ENCODE measurements at places on chromosomes 1 and 21.

DNA sequence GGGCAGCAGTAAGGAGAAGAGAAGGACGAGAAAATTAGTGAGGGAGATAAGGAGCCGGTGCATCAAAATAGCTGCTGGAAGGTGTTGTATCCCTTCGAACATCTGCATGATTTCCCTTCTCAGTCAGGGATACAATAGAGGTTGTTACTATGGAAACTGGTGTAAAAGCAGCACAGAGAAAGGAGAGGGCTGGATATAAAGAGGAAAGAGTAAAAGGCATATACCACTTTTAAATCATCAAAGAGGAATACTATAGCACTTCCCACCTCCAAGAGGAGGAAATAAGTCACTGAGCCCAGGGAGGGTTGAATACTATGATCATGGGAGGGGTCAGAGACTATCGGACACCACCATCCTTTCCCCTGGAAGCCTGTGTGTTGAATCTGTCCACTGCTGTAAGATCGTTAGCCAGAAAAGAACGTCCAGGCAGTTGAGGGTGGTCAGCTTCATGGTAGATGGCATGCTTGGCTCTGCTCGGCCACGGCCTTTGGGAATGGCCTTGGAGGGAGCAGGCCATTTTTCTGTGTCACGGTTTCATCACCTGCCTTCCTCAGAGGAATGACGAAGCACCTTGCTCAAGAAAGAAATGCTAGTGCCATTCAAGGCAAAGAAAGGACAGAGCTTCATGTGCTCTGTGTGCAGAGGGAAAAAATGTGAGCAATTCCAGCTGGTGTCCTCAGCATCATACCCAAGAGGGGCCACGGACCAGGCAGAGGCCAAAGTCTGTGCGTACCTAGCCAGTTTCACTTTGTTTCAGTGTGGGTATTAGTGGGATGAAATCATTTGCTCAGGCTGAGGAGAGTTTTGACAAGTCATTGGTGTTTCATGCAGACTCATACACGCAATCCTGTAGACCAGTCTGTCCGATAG is 64.2 kb downstream of the IRF2BP2 start:
- DNase-seq = no peak

DNA sequence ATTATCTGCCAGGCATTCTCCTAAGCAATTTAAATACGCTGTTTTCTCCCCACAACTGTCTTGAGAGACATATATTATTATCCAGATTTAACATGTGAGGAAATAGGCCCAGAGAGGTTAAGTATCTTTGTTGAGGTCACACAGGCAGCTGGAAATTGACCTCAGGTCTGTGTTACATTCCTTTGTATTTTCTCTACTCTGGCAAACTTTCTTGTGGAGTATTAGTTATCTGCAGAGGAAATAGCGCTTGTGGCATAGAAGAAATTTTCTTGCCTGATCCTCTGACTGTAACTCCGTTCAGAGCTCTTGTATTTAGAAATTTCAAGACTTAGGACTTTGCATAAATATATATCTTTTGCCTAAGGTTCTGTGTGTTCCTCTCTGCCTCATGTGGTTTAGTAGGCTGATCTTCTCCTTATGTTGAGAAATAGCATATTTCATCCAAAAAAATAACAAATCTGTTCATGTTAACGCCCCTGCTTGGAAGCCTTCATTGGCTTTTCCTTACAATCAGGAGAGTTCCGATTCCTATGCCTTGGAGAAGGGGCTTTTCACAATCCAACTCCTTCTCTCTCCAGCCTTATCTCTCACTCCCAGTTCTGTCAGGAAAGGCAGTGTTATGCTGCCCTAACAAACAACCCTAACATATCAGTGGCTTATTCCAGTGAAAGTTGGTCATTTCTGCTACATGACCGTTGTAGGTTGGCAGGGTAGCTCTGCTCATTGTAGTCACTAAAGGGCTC is 2.5 kb upstream of the JUN start:
- DNase-seq = no peak

- DNase-seq = no peak
These were observed 16.5 kb upstream of the LCE2D start for GRCh38 chr1:152646656-152647055.

DNA sequence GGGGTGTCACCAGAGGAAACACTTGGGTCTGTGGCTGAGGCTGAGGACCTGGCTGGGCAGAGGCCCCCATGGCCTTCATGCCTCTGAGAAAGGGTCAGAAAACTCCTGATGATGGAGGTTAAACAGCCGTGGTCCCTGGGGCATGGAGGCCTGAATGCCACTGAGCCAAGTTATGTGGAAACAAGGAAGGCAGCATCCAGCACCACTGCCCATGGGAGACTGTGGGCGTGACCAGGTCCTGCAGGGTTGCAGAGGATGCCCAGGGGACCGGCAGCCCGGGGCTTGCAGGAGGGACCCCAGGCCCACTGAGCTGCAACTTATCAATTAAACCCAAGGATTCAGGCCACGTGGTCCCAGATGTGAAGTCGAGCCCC is 18.9 kb upstream of the COL6A2 start:
- DNase-seq = no peak

DNA sequence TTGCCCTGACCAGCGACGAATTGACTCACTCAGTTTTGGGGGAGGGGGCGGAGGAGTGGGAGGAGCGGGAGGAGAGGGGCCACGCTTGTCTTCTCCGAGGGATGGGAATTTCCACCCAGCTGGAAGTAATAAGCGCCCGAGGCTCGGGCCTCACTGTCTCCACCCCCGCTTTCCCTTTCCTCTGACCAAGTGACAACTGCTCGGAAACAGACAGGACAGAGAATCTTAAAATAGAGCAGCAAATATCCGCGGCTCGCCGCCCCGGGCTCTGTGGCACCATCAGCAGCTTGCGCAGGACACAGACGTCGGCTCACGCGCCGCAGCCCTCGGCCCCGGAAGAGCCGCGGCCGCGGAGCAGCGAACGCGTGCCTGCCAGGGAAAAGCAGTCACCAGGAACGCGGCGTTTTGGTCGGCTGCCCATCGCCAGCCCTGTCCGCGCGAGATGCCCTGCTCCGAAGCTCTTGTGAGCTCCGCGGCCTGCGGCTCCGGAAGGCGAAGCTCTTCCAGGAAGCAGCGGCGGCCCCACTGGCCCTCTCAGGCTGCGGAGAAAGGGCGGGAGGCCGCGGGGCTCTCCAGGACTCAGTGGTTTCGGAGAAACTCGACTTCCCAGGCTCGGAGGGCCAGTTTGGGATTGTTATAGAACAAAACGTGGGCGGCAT is 10.7 kb upstream of the RGS16 start:
- peak; percentile 44 for DNase-seq

GRCh38 chr1:235892734-235893413 is 26.2 kb upstream of the LYST start:
- DNase-seq = no peak

DNA sequence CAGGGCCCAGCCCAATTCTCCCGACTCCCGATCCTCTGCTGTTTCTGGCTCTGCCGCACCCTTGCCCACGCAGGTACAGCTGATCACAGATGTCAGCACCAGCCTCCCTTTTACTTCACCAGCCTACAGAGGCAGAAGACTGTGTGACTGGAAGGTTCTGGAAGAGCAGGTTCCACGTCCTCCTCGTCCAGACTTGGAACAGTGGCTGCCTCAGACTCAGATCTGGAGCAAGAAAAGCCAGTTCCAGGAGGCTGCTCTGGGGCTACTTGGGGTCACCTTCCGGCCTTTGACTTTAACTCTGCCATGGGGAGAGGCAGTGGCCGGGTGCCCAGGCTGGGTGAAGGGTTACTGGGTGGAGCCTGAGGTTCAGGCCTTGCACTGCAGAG is 16.1 kb upstream of the KLHDC7A start:
- DNase-seq = no peak

DNA sequence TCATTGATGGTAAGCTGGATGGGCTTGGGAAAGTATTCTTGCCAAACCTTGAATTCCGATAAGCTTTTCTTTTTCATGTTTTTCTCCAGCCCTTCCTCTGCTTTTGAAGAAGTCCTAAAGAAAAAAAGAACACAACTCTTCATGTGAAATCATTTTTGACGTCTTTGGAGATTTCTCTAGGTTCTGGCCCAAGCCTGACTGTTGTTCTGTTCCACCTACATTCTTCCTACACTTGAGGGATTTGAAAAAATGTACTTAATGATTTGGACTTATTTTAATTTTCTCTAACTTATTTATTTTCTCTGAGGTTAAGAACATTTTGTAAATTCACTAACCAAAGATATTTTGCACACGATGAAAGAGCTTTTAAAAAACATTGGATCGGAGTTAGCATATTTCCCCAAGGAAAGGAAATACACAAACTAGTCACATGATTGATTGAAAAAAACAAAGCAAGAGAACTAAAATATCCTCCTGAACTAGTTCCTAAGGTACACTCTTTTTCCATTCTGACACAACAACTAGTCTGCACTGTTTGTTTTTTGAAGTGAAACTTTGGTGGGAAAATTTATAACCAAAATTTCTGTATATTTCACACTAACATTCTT is 82.3 kb downstream of the LTN1 start:
- no peak for DNase-seq

GRCh38 chr21:32921632-32922230 is 104.0 kb upstream of the OLIG2 start:
- DNase-seq = peak; percentile 25

DNA sequence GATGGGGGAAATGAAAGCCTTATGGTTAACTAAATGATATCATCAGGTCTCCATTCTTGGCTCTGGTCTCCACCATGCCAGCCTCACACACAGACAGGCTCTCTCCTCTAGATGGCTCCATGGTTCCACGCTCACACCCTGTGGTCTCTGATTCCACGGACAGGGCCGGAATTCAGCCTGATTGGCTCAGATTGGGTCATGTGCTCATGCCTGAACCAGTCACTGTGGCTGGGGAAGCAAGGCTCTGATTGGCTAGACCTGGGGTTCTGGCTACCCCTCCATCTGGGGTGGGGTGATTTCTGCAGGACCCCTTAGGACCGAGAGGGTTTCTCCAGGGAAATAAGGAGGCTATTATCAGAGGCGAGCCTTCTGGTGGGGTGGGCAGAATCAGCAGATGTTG is 277.0 kb downstream of the PTPRU start:
- no peak for DNase-seq

DNA sequence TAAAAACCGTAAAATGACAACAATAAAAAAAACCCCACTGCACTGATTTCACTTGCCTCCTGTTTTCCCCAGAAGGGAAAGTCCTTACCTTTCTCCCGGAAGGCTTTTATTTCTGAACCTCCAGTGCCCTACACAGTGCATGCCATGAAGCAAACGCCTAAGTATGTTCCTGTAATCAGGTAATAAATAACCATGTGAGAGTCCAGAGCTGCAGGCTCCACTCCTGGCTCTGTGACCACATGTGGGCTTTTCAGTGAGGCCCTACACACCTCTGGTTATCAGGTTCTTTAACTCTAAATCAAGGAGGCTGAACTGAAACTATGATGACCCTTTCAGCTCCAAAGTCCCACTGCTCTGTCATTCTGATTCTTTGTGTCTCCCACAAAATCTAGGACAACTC is 20.8 kb upstream of the NR5A2 start:
- DNase-seq = no peak

DNA sequence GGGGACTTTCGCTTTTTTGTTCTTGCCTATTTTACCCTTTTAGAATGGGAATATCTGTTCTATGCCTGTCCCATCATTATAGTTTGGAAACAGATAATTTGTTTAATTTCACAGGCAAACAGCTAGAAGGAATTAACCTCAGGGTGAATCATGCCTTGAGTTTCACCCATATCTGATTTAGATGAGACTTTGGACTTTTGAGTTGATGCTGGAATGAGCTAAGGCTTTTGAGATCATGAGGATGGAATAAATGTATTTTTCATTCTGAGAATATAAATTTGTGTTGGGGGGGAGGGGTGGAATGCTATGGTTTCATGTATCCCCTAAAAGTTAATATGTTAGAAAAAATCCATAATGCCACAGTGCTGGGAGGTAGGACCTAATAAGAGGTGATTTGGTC is 56.1 kb upstream of the TACSTD2 start:
- no peak for DNase-seq

DNA sequence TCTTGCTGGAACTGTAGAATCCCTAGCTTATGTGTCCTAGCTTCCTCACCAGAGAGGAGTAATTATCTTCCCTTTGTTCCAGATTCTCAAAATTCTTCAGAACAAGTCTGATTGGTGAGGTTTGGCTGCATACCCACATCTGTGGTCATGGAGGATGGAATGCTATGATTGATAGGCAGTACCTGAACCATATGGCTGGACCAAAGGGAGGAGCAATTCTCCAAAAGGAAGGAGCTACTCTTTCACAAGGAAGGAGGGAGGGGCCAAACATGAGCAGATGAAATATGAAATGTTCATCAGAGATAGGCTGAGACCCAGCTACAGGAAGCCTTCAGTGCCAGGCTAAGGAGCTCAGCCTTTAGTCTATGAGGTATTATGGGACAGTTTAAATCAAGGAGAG is 5.0 kb upstream of the RNF19B start:
- no peak for DNase-seq

- DNase-seq = no peak
These were observed 51.5 kb upstream of the SCYL3 start for GRCh38 chr1:169945181-169945580.

- DNase-seq = no peak
These were observed 16.3 kb upstream of the CD2 start for GRCh38 chr1:116737855-116738321.

GRCh38 chr1:236149696-236150228 is 7.4 kb downstream of the GPR137B start:
- no peak for DNase-seq

DNA sequence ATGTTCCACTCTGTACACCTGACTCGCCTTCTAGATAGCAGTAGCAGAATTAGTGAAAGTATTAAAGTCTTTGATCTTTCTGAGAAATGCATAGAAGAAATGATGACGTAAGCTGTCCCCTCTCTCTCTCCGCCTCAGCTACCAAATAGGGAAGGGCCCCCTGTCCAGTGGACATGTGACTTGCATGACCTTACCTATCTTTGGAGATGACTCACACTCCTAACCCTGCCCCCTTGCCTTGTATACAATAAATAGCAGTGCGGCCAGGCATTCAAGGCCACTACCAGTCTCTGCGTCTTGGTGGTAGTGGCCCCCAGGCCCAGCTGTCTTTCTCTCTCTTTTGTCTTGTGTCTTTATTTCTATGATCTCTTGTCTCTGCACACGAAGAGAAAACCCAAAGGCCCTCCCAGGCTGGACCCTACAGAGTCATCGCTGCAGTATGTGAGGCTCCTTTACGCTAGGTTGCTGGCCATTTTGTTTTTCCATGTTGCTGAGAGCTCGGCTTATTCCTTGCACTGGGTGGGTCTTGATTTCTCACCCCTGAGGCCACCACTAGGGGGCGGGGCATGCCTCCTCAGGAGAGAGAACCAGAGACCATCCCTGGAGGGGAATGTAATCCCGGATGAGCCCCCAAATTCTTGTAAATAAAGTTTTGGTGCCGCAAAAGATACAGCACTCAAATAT is 16.0 kb upstream of the ZBTB8B start:
- no peak for DNase-seq

DNA sequence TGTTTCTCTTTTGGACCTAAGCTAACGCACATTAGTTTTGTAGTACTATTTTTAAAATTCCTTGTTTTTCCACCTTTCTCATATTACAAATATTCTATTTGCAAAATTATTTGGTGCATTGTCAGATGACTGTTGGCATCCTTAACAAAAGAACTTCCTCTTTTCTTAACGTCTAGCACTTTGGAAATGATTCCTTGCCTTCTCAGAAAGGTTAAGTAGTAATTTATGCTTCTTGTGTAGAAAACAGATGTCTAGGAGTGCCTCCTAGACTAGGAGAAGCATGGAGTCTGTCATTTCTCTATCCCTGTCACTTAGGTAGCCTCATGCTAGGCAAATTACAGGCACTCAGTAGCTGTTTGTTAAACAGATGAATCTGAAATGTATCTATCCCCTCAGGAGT is 64.4 kb downstream of the HSPA13 start:
- no peak for DNase-seq

Data from stimulated activated CD4-positive, alpha-beta T cell treated with anti-CD3 and anti-CD28 coated beads, Interleukin-1b, Interleukin-23, amount 100 ng/mL, for 1 hour (primary cell).